ENCODE measurements at places on chromosomes 1 and 21. TPM values are rescaled to one million over a fixed set of nuclear protein-coding genes. Genes with fewer than 3 reads are reported as not detected.

The RSPH1 gene
- not detected for total RNA-seq

GRCh38 chr1:40848530-40849189 lies 13.5 kb downstream of the CITED4 start:
- DNase-seq, result no peak

GRCh38 chr1:212879947-212880690 lies 22.0 kb downstream of the FLVCR1 start:
- DNase-seq, result no peak

DNA sequence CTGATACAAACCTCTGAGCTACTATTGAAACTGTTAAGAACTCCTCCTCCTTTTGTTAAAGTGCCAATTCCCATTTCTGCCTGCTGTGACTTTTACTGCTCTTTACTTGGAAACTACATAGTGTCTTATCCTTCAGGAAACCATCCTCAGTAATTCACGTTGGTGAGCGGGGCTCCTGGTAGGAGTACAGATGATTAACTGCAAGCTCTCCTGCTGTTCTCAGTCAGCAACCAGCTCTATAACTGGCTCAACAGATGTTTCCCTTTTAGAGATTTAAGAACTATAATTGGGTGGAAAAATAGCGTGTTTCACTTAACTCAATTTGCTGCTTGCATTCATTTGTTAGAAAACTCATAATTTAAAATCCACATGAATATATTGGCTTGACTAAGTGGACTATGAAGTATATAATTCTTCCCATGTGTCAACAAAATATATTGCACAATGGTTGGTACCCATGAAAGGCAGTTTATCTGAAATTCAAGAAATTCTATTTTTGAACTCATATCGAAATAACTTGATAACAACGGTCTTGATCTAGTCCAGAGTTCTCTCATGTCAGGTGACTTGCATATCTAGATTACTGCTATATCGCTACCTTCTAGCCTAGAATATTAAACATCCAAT lies 574.0 kb downstream of the KCNT2 start:
- DNase-seq, result no peak

DNA sequence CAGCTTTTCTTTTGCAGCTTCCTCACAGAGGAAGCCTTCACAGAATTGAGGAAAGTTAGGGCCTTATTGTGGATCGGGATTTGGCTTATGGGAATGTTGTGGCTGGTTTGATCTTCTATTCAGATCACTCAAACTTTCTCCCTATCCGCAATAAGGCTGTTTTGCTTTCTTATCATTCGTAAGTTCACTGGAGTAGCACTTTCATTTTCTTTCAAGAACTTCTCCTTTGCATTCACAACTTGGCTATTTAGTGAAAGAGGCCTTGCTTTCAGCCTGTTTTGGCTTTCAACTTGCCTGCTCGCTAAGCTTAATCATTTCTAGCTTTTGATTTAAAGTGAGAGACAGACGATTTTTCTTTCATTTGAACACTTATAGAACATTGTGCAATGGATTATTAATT lies 181.9 kb upstream of the B3GALT2 start:
- no peak for DNase-seq
